ENCODE measurements at places on chromosomes 3 and 15.

DNA sequence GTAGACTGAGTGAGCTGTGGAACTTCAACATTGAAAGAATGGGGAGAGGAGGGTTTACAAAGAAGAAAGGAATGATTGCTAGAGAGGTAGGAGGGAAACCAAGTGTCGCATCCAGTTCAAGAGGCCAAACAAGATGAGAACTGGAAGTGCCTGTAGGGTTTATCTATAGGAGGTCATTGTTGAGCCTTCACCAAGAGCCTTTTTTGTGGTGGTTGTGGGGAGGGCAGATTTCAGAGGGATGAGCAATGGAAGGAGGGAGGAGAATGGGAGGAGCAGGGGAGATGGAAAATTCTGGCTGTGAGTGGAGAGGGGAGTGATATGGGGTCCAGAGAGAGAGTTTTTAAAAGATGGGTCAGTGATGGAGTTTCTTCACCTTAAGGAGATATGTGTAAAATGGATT lies 8.5 kb downstream of the PDIA5 start:
- no peak overlapping the region for H3K4me3 ChIP-seq
- peaks cover 43% of the 10 kb centered on the region for H3K4me1 ChIP-seq
- no peak for DNase-seq

GRCh38 chr3:37668818-37669610 lies 192.7 kb upstream of the CTDSPL start:
- H3K4me1 ChIP-seq, result peaks cover 16% of the 10 kb centered on the region
- H3K27ac ChIP-seq, result peak overlapping the region; percentile 39
- H3K4me3 ChIP-seq, result no peak overlapping the region
- peak; percentile 71 for DNase-seq

DNA sequence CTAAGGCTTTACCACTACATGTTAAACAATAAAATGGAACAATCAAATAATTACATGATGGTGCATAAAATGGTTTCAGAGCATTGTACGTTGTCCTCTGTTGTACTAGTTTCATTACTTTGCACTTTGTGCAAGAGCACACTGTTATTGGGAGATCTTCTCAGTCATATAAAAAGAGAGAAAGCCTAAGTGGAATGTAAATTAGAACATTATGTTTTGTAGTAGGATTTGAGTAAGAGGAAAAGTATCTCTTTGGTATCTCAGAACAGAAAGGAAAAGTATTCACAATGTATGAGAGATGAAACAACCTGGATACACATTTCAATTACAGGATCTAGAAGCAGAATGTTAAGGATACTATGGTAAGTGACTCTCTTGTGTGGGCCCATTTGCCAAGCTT lies 26.9 kb upstream of the PLSCR2 start:
- H3K27me3 ChIP-seq, result no peaks in the 10 kb centered on the region
- no peaks in the 10 kb centered on the region for H3K36me3 ChIP-seq
- no peaks in the 10 kb centered on the region for H3K4me1 ChIP-seq
- DNase-seq, result no peak
- H3K27ac ChIP-seq, result no peak overlapping the region
- no peak overlapping the region for H3K4me3 ChIP-seq

DNA sequence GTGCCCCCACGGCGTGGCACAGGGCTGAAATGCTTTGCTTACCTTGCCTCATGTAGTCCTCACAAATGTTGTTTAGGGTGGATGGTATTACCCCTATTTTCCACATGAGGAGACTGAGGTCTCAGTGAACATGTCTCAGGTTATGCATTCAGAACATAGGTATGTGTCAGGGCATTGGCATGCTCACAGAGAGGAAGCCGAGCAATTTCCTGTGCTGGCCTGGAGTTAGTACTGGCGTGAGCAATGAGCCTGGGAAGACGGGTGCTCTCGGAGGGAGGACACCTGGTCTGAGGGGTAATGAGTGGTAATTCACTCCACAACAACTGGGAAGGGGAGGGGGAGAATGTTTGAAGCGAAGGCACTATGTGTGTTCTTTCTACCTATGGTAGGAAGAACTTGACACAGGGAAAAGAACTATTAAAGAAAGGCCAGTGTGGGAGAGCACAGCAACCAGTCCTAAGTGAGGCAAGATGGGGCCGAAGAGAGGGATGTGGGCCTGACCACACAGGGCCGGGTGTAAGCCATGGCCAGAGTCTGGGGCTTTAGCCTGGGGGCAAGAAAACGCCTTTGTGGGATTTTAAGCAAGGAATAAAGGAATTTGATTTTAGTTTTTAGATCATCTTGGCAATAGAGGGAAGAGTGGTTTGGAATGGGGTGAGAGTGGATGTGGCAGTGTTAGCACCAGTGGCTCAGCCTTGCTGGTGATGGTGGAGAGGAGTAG lies 4.9 kb upstream of the FAM131A start:
- H3K4me1 ChIP-seq, result peaks cover 15% of the 10 kb centered on the region
- peaks cover 78% of the 10 kb centered on the region for H3K36me3 ChIP-seq
- H3K27me3 ChIP-seq, result no peaks in the 10 kb centered on the region
- no peak overlapping the region for H3K4me3 ChIP-seq
- H3K27ac ChIP-seq, result peak overlapping the region; percentile 60
- no peak for DNase-seq

DNA sequence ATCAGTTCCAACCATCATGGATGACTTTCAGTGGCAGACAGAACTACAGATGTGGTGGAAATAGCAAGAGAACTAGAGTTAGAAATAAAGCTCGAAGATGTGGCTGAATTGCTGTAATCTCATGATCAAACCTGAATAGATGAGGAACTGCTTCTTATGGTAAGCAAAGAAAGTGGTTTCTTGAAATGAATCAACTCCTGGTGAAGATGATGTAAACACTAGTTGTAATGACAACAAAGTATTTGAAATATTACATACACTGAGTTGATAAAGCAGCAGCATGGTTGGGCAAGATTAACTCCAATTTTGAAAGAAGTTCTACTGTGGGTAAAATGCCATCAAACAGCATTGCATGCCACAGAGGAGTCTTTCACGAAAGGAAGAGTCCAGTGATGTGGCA lies 131.7 kb upstream of the FAM3D start:
- no peaks in the 10 kb centered on the region for H3K27me3 ChIP-seq
- no peak overlapping the region for H3K4me3 ChIP-seq
- no peak overlapping the region for H3K27ac ChIP-seq
- no peaks in the 10 kb centered on the region for H3K36me3 ChIP-seq
- H3K4me1 ChIP-seq, result no peaks in the 10 kb centered on the region

DNA sequence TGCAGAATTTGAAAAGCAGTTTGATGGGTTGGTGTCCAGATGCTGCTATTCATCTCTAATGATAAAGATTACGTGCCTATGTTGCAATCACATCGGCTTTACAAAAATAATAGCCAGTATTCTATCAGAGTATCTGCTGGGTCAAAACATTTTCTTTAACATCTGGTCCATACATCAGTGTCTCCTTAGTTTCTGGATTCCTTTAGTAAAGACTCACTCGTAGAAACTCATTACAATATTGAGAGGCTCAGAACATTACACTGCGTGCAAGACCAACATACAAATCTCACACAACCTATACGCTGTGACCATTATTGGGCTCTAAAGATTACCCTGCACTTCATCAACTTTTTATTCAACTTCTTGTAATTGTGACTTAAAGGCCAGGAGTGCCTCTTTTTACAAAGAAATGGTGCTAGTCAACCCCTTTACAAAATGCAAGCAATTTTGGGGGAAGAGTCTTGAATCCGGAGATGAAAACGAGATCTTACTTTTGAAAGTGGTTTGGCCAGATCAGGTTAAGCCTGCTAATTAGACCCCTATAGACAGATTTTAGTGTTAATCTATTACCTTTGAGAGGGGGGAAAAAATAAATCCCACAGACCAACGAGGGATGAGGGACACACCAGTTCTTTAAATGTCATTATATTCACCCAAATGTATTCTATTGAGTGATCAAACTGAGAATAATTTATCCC lies 2.9 kb downstream of the TRA2B start:
- peaks cover 46% of the 10 kb centered on the region for H3K4me1 ChIP-seq
- H3K27me3 ChIP-seq, result no peaks in the 10 kb centered on the region

DNA sequence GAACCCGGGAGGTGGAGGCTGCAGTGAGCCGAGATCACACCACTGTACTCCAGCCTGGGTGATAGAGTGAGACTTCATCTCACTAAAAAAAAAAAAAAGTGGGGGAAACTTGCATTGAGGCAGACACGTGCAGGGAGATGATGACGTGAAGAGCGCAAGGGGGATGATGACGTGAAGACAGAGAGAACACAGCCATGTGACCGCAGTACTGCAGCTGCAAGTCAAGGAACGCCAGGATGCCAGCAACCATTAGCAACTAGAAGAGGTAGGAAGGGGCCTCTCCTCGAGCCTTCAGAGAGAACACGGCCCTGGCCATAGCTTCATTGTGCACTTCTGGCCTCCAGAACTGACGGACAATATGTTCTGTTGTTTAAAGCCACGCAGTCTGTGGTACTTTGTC lies 28.3 kb downstream of the RFT1 start:
- no peak for DNase-seq
- H3K4me1 ChIP-seq, result no peaks in the 10 kb centered on the region
- no peak overlapping the region for H3K27ac ChIP-seq
- H3K36me3 ChIP-seq, result peaks cover 97% of the 10 kb centered on the region
- no peak overlapping the region for H3K4me3 ChIP-seq

GRCh38 chr15:75043509-75044257 lies 20.3 kb downstream of the PPCDC start:
- DNase-seq, result peak; percentile 82
- peaks cover 64% of the 10 kb centered on the region for H3K4me1 ChIP-seq
- peaks cover 12% of the 10 kb centered on the region for H3K36me3 ChIP-seq
- peak overlapping the region; percentile 87 for H3K27ac ChIP-seq

DNA sequence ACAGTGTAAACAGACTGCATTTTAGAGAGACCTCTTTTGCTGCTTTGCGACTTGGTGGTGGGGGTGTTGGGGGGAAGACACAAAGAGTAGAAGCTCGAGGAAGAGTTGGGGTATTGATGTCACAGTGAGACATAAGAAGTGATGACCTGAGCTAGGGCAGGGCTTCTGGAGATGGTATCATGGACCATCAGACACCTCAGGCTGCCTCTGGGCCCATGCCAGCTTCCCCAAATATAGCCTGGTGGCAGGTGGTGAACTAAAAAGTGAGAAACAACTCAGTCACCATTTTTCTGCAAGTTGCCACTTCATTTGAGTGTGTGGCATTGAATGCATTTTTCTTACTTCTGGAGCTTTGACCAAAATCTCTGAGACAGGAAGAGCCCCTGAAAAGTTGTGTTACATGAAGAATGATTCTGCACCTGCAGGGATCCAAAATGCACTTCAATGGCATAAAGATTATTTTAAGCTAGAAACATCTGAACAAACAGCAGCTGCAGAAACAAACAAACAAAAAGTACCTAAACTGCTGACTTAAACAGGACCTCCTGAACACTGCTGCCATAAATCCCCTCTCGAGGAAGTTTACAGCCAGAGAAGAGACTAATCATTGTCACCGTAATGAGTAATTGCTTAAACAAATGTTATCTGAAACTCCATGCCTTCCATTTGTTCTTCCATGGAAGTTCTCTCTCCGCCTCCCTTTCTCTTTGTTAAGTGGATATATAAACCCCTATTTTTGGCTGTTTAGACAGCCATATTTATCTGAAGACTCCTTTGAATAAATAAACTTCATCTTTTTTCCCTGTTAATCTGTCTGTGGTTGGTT lies 15.2 kb upstream of the XIRP1 start:
- no peaks in the 10 kb centered on the region for H3K36me3 ChIP-seq
- no peaks in the 10 kb centered on the region for H3K27me3 ChIP-seq
- no peak for DNase-seq
- no peak overlapping the region for H3K4me3 ChIP-seq

GRCh38 chr15:67943475-67943874 lies 103.6 kb upstream of the RNU6-1 start:
- peaks cover 41% of the 10 kb centered on the region for H3K4me1 ChIP-seq
- peak overlapping the region; percentile 55 for H3K27ac ChIP-seq
- no peak overlapping the region for H3K4me3 ChIP-seq
- DNase-seq, result no peak

DNA sequence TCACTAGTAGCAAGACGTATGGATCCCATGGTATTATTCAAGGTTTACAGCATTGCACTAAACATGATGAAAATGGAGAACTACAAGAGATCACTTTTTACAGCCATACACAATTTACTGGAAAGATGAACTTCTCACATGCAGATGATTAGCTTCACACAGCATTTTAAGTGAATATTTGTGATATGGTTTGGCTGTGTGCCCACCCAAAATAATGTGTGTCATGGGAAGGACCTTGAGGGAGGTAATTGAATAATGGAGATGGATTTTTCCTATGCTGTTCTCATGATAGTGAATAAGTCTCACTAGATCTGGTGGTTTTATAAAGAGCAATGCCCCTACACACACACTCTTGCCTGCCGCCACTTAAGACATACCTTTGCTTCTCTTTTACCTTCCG lies 662.0 kb upstream of the CCDC54 start:
- no peaks in the 10 kb centered on the region for H3K36me3 ChIP-seq
- H3K4me1 ChIP-seq, result no peaks in the 10 kb centered on the region
- H3K27me3 ChIP-seq, result no peaks in the 10 kb centered on the region
- H3K27ac ChIP-seq, result no peak overlapping the region
- H3K4me3 ChIP-seq, result no peak overlapping the region
- no peak for DNase-seq

DNA sequence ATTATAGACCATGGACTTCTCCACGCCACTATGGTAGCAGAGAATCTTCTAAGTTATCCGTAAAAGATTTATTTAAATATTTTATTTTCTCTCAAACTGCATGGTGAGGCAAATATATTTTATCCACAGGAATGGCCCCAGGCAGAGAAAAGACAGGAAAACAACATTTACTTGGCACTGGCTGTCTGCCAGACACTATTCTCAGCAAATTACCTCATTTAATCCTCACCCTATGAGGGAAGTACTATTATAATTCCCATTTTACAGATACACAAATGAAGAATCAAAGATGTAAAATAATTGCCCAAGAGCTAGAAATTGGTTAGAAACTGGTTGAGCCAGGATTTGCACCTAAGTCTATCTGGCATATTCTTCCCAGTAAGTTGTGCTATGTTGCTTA lies 361.4 kb upstream of the IL12A start:
- H3K27me3 ChIP-seq, result no peaks in the 10 kb centered on the region
- H3K4me1 ChIP-seq, result peaks cover 1% of the 10 kb centered on the region
- no peak for DNase-seq
- H3K36me3 ChIP-seq, result no peaks in the 10 kb centered on the region
- no peak overlapping the region for H3K27ac ChIP-seq

DNA sequence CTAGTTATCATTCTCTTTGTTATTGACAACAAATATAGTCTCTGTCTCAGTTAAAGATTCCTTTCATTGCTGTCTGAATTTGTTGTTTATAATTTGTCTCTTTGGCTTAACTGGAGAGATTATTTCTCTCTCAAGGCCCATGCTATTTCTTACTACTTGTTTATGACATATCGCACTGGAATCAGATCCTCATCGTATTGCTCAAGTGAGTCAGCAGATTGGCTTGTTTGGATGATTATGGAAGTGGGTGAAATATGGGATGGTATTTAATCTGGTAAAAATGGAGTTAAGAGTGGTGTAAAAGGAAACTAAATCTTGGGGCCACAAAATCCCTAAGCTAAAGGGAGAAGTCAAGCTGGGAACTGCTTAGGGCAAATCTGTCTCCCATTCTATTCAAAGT lies 613.1 kb downstream of the SI start:
- DNase-seq, result no peak
- no peak overlapping the region for H3K27ac ChIP-seq
- no peaks in the 10 kb centered on the region for H3K27me3 ChIP-seq
- H3K4me1 ChIP-seq, result no peaks in the 10 kb centered on the region
- no peak overlapping the region for H3K4me3 ChIP-seq
